ENCODE measurements at places on chromosomes 3 and 15.

DNA sequence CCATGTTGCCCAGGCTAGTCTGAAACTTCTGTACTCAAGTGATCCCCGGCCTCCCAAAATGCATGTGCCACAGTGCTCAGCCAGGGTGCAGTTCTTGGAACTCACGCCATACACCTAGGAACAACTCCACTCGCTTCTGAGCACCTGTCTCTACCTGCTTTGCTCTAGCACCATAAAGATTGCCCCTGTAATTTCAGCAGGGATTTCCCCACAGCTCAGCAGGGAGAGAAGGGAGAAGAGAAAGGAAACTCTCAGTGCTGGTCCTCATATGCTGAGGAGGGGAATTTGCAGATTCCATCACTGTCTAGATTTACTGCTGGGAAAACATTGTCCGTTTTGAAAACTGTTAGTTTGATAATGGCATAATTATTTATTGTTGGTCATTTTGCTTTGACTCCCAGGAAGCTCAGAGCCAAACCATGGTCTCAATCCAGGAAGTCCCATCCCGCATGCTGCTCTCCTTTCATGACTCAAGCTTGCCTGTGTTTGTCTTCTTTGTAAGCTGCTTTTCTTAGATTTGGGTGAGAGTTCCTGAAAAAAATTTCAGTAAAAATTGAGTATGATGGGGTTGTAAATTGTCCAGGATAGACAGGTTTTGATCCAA is 24.2 kb downstream of the TRIM71 start:
- no peak for DNase-seq

DNA sequence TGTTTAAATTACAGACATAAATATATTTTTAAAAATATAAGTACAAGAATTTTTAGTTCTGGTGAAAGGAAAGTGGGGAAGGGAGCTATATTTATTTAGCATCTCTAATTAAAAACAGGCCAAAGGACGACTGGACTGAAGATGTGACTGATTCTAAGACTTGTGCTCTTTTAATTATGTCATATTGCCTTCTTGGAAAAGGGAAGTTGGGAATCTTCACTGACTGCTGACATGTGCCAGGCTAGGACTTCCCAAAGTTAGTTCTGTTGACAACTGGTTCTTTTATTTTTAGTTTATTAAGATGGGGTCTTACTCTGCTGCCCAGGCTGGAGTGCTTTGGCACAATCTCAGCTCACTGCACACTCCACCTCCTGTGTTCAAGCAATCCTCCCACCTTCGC is 13.5 kb downstream of the CNOT10 start:
- no peak for DNase-seq

DNA sequence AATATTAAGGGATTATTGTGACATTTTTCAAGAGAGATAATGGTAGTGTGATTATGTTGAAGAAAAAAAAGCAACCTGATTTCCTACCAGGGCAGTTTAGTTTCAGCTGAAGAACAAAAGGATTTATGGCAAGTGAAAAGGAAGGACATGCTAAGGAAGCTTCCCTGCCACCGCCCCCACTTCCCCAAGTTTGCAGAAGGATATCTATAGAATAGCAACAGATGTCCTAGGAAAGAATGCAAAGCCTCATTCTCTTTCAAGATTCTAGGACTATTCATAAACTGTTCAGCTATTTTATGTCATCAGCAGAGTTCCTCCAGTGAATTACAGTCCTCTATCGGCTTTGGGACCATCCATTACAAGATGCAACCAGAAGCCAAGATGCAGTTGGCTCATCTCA is 160.8 kb downstream of the SATB1 start:
- no peak for DNase-seq

GRCh38 chr3:46296826-46297225 is 54.6 kb downstream of the CCR3 start:
- no peak for DNase-seq

- no peak for DNase-seq
Measured at GRCh38 chr15:74642734-74643664, 27.4 kb downstream of the CLK3 start.

GRCh38 chr3:172908771-172909270 is 158.3 kb downstream of the ECT2 start:
- no peak for DNase-seq

DNA sequence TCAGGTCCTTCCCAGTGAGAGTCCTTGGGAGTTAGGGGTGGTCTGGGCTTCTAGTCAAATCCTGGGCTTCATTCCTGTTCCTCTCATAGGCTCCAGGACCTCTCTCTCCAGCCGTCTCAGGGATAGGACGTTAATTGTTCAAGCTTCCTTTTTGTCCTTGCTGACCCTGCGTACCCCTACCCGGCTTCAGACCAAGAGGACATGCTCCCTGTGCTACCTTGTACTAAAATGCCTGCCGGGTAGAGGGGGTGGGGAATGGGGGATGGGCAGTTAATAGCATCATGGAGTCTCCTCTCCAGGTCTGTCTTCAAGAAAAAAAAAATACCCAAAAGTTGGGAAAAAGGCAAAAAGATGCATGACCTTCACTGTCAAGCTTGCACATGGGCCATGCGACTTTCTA is 36.5 kb upstream of the GALNT15 start:
- DNase-seq: no peak
